ENCODE measurements at places on chromosomes 6 and 20.

- DNase-seq, result no peak
Measured at GRCh38 chr6:90187437-90188121, 109.1 kb downstream of the BACH2 start.

GRCh38 chr20:6533761-6534479, 233.6 kb upstream of the BMP2 start:
- DNase-seq, result no peak

- DNase-seq, result no peak
Measured at GRCh38 chr6:154995254-154996015, at the start of gene TIAM2. TIAM2 (plus strand) TSS chr6:154995315; CDS start chr6:155129224, 133,909 bp downstream.

DNA sequence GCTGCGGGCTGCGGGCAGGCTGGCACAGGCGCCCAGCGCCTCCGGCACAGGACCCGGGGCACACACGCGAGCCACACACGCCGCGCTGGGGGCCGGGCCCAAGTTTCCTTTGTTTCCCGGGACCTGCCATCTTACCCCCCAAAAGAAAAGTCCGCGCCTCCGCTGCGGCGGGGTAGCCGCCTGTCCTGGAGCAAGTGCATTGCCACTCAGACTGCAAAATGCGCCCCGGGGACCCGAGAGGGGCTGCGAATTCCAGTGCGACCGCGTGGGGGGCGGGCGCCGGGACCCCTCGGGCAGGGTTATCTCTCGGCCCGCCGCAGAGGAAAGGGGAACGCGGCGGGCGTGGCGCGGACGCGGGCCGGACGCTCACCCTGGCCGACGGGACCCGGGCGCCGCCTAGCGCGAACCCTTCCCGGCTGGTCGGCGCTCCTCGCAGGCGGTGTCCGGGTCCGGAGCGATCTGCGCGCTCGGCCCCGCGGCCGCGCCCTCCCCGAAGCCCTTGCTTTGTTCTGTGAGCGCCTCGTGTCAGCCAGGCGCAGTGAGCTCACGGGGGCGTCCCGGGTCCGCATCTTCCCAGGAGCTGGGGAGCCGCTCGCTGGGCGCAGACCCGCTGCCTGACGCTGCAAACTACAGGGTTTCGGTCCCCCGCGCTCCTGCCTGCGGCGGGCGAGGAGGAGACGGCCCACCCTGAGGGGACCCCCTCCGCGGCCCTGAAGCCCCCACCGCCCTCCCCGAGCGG, 639 bp upstream of the CD24 start:
- no peak for DNase-seq

- no peak for DNase-seq
Measured at GRCh38 chr20:59678288-59678687, 73.9 kb downstream of the PHACTR3 start.

DNA sequence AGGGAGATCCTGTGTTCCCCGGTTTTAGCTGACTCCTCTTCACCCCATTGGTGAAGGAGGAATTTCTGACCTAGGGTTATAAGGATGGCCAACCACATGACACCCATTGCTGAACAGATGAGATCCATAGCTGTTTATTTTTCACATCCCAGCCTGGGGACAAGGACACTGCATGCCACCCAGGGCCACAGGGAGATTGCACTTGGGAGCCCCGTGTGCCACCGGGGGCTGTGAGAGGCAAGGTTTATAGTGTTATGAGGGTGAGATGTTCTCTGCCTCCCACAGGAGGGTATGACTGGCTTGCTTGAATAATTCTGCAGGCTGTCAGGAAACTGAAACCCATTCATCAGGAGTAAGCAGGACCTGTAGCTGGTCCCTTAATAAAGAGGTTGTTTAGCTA, 14.7 kb upstream of the SLPI start:
- DNase-seq, result no peak

DNA sequence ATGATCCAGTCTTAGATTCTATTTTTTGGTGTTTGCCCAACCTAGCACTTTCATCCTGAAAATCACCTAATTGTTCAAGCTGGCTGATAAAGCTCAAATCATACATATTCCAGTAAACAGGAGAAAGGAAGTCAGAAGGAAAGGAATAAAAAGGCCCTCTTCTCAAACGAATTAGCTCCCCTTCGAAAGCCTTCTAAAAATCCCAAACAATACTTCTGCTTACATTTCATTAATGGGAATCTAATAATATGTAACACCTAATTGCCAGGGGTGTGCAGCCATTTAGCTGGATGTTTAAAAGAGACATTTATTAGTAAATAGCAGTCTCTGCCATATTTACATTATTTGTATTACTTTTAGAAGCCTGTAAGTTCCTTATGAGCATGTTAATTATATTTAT, 302.9 kb upstream of the TCF21 start:
- no peak for DNase-seq

DNA sequence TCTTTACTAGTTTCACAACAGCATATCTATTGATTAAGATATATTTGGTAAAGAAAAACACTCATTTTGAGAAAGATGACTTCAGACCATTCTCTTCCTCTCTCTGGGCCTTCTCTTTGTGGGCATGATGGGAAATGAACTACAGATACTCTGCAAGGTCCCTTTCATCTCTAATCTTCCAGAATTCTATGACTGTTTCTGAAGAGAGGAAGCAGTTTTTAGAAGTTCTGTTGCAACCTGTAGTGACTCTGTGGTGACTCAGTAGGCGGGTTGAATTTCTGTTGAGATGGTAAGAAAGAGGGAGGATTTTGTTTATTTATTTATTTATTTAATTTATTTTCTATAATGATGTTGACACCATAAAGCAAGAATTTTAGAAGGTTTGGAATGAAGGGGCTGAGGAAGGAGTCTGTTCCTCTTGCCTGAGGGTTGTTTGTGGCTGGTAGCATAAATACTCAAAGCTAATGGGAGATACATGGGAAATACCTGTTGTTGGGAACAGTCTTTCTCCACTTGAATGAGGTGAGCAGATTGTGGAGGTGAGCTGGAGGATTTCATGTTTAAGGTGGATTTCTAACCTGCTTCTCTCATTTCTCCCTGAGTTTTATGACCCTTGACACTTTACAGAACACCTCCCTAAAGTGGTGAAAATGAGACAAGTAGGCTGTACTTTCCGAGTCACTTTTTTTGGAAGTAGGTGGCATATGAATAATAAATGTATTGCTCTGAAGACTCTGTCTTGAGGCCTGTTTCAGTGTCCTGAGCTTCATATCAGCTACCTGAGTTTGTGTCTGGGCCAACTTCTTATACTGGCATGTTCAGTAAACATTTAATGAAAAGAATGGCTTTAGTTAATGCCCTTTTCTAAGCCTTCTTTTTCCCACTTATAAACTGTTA, 15.0 kb downstream of the ACSS2 start:
- no peak for DNase-seq

- no peak for DNase-seq
Measured at GRCh38 chr6:54768494-54768893, 78.1 kb upstream of the FAM83B start.

Data from activated CD8-positive, alpha-beta memory T cell treated with anti-CD3 and anti-CD28 coated beads for 1 hour (primary cell).